ENCODE measurements at places on chromosomes 3 and 15.
A peak's percentile ranks its signal among the peaks of the same experiment; 100 is the strongest.

DNA sequence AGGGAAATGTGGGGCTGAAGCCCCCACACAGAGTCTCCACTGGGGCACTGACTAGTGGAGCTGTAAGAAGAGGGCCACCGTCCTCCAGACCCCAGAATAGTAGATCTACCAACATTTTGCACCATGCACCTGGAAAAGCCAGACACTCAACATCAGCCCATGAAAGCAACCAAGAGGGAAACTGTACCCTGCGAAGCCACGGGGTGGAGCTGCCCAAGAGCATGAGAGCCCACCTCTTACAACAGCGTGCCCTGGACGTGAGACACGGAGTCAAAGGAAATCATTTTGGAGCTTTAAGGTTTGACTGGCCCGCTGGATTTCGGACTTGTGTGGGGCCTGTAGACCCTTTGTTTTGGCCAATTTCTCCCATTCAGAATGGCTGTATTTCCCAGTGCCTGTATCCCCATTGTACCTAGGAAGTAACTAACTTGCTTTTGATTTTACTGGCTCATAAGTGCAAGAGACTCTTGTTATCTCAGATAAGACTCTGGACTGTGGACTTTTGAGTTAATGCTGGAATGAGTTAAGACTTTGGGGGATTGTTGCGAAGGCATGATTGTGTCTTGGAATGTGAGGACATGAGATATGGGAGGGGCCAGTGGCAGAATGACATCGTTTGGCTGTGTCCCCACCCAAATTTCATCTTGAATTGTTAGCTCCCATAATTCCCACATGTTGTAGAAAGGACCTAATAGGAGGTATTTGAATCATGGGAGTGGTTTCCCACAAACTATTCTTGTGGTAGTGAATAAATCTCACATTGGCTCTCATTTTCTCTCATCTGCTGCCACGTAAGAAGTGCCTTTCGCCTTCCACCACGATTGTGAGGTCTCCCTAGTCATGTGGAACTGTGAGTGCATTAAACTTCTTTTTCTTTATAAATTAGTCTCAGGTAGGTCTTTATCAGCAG, 105.8 kb downstream of the CBLB start:
- DNase-seq = no peak

DNA sequence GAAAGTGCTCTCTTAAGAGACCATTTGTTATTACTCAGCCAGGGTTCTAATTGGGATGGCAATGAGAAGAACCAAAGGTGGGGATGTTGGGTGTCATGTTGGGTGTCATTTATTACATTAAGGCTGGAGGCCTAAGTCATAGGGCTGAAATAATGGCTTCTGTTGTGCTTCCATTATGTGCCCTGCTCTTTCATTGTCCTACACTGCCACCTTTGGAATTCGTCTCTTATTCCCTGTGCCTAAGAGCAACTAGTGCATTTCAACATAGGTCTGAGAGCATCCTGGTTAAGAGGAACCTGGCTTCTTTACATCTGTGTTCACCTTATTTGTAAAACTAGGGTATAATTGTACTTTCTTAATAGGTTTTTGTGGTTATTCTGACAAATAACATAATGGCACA, 32.2 kb downstream of the RIOX2 start:
- no peak for DNase-seq

DNA sequence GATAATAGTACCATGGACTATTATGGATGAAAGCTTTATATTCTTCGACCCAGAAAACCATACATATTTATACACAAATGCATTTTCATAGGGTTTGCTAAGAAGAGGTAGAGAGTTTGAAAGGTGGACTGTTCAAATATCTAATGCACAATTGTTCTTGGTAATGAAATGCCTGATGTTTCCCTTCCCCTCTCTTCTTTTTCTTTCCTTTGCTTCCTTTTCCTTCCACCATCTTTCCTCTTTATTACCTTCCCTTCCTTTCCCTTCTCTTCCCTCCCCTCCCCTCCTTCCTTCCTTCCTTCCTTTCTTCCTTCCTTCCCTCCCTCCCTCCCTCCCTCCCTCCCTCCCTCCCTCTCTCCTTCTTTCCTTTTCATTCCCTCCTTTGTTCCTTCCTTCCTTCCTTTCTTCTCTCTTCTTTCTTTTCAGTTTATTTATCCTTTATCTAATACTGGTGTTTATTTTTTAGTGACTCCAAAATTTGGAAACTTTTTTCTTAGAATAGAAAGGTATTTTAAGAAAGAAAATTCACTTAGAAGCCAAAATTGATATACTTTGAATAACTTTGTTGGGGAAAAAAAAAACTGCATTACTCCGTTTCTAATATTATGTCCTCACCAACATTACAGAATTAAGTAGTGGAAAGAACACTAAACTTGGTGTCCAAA, 22.7 kb upstream of the PYDC2 start:
- DNase-seq = no peak

GRCh38 chr15:33104212-33104611, 90.3 kb downstream of the FMN1 start:
- peak; percentile 73 for DNase-seq

- DNase-seq = peak; percentile 43
These were observed 93.7 kb upstream of the BOC start for GRCh38 chr3:113117511-113118234.

- no peak for DNase-seq
These were observed 8.3 kb downstream of the PSTPIP1 start for GRCh38 chr15:77002954-77003912.

DNA sequence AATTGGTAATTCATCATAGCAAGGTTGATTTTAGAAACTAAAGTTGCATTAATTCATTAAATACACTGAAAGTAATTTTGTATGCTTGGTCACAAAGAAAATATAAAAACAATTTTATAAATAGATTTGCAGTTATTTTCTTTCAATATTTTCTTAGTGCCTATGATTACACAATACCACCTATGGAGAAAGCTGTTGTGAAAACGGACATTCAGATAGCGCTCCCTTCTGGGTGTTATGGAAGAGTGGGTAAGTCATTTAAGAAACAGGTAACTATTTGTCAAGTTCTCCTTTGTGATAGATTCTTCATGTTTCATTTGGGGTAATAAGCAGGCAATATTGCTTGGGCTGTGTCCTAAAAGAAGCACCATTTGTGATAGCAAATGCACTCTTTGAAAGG, 3.0 kb downstream of the DUT start:
- DNase-seq = no peak

- DNase-seq = no peak
These were observed 739.2 kb upstream of the NR2F2 start for GRCh38 chr15:95591270-95591669.

GRCh38 chr15:31471731-31472430, 145.2 kb downstream of the KLF13 start:
- DNase-seq = peak; percentile 75

- DNase-seq = no peak
These were observed 30.8 kb downstream of the CHCHD4 start for GRCh38 chr3:14093831-14094230.

- DNase-seq = no peak
These were observed 44.3 kb upstream of the FGD5 start for GRCh38 chr3:14774431-14774830.

- DNase-seq = no peak
These were observed 282.5 kb downstream of the TBL1XR1 start for GRCh38 chr3:176914764-176915163.

- DNase-seq = no peak
These were observed 191.4 kb upstream of the HES1 start for GRCh38 chr3:193944518-193944884.

- peak; percentile 43 for DNase-seq
These were observed 85.5 kb upstream of the FGF12 start for GRCh38 chr3:192812743-192813383.

- no peak for DNase-seq
These were observed 116.7 kb upstream of the CGNL1 start for GRCh38 chr15:57259568-57260040.

DNA sequence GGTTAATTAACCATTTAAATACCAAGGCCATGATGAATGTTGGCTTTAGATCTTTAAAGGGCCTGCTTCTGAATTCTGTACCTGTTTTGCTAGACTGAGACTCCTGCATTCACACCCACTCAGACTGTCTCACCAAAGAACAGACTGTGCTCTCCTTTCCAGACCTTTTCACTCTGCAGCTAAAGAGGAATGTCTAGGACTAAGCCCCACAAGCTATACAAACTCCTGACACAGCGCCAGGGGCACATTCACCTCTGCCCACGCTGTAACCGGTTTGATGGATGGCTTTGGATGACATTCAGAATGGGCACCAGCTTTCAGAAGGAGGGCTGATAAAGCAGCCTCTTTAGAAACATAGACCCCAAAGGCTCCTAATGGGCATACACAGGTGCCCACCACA, 200.1 kb downstream of the KCNMB2 start:
- no peak for DNase-seq

GRCh38 chr3:146189519-146190173, 28.7 kb upstream of the PLOD2 start:
- no peak for DNase-seq

DNA sequence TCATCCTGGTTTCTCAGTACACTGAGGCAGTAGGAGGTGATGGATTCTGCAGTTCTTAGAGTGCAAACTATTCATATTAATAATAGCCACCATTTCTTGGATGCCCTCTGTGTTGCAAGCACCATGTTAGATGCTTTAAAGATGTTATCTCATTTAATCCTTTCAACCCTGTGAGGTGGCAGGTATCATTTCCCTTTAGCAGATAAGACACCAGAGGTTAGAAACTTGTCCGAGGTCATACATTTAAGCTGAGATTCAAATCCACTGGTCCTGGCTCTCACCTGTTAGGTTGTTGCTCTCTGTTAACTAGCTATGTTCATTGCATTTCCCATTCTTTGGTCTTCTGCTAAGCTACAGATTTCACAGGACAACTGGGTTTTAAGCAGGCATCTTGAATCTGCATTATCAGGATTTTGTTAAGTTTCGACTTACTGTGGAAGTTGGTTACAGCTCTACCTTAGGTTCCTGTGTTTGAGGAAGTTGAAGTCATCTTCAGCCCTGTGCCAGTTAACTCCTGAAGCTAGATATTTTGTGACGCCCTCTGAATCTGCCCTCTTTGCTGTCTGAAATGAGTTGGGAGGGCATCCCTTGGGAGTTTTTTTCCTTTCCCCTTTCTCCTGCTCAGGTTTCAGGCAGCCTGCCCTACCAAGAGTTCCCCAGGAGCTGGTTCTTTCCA, 6.4 kb downstream of the PDE8A start:
- no peak for DNase-seq

GRCh38 chr3:28125342-28125741, 116.1 kb upstream of the CMC1 start:
- DNase-seq = no peak

DNA sequence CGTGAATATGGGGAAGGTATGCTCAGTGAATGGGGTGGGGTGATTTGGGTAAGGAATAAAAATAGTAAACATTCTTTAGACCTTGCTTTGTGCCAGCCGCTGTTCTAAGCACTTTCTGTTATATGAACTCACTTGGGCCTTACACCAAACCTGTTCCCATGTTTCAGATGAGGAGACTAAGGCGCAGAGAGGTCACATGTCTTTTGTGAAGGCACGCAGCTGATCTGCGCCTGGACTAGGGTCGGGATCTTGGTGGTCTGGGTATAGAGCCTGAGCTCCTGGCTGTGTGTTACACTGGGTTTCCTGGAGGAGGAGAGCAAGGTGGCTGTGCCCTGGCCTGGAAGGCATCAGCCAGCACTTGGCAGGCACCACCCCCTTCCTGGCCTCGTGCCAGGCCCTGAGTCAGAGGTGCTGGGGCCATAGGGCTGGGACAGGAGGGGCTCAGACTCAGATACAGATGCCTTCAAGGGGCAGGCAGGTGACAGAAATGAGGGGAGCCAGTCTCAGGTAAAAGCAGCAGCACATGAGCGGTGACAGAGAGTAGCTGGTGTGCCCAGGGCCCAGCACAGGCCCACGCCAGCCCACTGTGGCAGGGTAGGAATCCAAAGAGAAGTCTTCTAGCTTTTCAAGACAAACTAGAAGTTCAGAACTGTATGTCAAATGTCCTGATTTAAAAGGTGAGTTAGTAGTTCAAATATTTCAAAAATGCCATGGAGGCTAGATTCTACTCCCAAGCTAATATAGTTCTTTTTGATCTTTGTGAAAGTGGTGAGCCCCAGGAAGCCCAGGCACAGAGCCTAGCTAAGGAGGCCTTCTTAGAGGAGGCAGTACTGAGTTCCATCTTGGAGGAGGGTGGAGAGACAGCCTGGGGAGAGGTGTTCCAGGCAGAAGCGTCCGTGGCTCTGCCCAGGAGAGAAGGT, 83.1 kb downstream of the DNAJB8 start:
- no peak for DNase-seq

GRCh38 chr3:106813742-106814141, 563.5 kb upstream of the CCDC54 start:
- no peak for DNase-seq

DNA sequence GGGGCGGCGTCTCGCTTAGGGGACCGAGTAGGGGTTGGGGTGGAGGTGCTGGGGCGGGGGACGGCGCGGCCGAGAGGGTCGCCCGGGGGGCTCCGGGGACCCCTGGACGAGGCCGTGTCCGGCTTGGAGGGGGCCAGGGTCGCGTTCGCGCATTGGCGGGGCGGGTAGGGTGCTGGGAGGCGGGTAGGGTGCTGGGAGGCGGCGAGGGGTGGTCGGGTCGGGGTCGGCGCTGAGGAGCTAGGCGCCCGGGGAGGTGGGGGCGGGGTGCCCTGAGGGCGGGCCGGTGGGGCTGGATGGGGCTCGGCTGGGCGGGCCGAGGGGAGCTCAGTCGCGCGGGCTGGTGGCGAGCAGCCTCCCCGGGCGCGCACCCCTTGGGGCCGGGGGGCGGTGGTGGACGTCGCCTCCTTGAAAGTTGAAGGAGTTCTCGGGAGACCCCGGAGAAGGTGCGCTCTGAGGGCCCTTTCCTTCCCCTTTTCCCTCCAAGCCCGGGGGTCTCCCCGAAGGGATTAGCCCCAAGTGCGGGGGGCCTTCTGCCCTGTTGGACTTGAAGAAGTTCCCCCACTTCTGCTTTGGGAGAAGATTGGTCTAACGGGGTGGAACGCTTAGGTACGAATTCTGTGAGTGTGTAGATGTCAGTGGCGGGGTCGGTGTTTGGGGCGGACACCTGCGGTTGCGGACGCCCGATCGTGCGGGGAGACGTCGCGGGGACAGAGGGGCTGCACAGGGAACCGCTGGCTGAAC, 543 bp downstream of the MEF2A start:
- no peak for DNase-seq

- DNase-seq = no peak
These were observed 41.4 kb downstream of the UBE2E2 start for GRCh38 chr3:23244324-23245041.

GRCh38 chr15:68581725-68582124, 2.9 kb downstream of the CORO2B start:
- DNase-seq = no peak

GRCh38 chr3:119221779-119222320, 18.8 kb downstream of the B4GALT4 start:
- peak; percentile 57 for DNase-seq

DNA sequence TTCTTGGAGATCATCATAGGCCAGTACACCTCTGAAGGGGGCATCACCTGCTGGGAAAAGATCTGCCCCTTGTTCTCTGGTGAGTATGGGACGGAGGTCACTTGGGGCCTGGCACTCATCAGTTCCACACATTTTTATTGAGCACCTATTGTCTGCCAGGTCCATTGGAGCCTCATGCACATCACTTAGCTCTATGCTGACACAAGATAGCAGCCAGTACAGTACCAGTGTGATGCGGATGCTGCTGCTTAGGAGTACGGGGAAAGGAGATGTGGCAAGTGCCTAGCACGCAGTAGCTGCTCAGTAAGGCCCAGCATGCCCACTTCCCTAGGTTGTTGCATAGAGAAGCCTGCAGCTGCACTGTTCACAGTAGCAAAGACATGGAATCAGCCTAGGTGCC, 43.4 kb downstream of the SLC6A6 start:
- DNase-seq = no peak
